Activated CD4-positive, CD25-positive, alpha-beta regulatory T cell treated with anti-CD3 and anti-CD28 coated beads, Interleukin-2, amount 50 U/mL, for 16 hours (primary cell): ENCODE measurements at places on chromosomes 7 and 10.

DNA sequence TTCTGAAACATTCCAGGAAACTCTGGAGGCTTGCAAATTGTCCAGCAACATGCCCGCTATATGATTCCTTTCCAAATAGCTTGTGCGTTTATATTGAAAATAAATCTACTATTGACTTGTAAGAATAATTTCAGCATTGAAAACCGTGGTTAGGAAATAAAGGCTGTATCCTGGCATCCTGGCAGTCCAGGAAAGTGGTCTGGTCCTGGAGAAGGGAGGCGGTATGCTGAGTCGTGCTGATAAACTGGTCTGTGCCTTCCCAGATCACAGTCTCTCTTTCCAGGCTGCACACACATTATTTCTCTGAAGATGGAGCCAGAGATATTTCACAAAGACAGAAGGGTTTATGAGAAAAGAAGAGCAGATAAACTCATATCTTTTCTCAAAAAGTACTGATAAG lies 350.1 kb upstream of the COBL start:
- DNase-seq, result no peak

DNA sequence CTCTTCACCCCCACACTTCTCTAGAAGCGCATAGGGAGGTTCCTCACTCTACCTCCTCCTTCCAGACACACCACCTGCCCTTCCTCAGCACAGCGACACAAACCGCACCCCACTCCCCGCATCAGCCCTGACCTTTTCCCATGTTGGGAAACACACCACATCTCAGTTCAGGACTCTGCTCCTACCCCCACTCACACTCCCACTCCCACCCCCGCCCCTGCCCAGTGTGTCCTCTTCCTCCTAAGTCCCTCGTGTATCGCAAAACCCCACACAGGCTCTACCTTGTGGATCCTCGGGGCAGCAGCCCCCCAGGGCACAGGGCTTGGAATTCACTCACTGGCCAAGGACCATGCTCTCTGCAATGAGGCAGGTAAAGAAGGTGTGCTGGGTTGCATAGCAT lies 4.2 kb upstream of the AOC1 start:
- DNase-seq, result no peak

- DNase-seq, result no peak
Measured at GRCh38 chr7:53638517-53638916, 603.1 kb downstream of the POM121L12 start.

- DNase-seq, result no peak
Measured at GRCh38 chr7:28784171-28784902, 173.8 kb downstream of the TRIL start.

- no peak for DNase-seq
Measured at GRCh38 chr10:133151543-133151972, 8.5 kb upstream of the KNDC1 start.

DNA sequence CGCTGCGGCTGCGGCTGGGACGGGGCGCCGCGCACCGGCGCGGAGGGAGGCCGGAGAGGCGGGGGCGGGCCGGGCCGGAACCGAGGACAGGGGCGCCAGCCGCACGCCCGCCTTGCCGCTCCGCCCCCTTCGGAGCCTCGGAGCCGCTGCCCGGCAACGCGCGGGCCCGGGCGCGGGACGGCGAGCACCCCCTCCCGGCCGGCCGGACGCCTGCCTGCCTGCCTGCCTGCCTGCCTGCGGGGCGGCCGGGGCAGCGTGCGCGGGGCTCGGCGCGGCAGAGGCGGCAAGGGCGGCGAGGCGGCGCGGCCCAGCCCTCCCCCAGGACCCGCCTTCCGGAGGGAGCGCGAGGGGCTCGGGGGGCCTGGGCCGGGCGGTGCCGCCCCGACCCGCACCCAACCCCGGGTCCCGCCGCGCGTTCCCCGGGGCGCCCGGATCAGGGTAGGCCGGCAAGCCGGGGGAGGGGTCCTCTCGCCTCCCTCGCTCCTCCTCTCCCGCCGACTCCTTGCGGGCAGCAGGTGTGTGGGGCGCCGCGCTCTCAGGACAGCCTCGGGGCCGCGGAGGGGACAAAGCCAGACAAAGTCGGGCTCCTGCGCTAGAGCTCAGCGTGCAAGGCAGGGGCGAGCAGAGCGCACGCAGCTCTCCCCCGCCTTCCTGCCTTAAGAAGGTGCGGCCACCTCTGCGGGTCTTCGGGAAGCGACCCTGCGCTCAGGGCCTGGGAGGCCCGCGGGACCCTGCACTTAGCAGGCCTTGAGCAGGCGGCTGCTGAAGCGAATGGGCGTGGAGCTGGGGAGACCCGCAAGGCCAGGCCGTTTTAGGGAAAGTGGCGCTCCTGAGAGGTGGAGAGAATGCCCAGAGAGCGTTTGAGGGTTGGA lies at the start of gene KIAA1549:
Gene KIAA1549 (minus strand): TSS at position 58 of the 872 bp plus-strand sequence. CDS start 120 bp downstream, outside the sequence.
- no peak for DNase-seq

DNA sequence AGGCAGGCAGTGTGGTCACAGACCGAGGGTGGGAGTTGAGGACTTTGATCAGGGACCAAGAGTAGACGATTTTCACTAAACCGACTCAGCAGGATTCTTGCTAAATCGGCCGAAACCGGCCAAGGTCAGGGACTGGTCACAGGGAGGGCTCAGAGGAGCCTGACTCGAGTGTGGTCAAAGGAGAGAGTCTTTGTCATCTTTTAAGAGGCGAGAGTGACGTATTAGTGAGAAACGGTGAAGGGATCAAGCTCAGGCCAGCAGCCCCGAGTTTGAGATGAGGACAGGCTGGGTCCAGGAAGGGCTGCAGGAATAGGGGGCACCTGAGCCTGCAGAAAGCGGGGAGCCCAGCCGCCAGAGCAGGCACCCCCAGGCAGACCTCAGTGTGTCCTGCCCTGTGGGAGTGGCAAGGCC lies 41.6 kb upstream of the FAM20C start:
- no peak for DNase-seq

GRCh38 chr10:59047957-59048618 lies 128.4 kb upstream of the PHYHIPL start:
- DNase-seq, result no peak

GRCh38 chr10:68172324-68172723 lies 59.6 kb downstream of the ATOH7 start:
- no peak for DNase-seq

DNA sequence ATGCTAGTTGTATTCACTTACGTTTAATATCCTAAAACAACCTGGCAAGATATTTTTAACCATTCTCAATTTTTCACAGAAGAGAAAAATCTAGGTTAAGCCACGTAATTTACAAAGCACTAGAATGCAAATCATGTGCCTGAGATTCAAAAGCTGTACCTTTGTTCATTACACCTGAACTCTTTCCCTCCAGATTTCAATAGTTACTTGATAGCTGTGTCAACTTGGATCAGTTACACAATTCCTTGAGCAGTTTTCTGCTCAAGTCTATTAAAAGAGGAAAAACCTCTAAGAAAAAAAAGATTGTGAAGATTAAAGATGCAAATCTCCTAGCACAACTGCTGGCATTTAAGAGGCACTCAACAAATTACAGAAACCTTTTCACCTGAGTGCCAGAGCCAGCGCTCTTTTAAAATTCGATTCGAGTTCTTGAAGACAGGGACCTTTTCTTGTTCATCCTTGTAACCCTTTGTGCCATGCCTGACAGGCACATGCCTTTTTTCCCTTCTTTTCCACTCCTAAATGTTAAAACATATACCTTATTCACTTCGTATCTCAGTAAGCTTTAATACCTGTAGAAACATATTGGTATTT lies 886 bp downstream of the NSUN6 start:
- DNase-seq, result no peak

GRCh38 chr7:36318116-36318515 lies 71.5 kb upstream of the ANLN start:
- no peak for DNase-seq

GRCh38 chr7:102874166-102874829 lies 38.5 kb upstream of the LRRC17 start:
- DNase-seq, result peak; percentile 2

DNA sequence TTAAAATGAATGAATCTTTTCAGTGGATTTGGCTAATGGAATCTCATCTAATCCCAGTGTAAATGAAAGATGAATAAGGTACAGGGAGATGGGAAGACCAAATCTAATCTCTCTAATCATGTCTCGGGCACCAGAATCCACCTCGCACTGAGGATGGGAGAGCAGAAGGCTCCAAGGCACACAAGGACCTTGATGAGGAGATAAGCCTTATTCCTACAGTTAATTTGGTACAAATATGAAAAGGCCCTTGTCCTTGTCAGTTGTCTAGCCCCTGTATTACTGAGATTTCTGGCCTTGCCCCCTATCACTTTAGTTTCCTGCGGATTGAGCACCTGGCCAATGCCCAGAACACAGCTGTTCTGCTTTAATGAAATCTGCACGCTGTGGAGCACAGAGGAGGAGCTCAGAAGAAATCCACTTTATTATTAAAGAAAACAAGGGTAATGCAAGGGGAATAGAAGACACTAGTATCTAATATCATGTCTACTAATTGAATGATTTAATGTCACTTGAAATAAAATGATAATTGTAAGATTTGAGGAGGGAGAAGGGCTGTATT lies 321.4 kb upstream of the HGF start:
- no peak for DNase-seq

GRCh38 chr7:102395592-102395872 lies 631 bp upstream of the PRKRIP1 start:
- no peak for DNase-seq
